ENCODE measurements at places on chromosomes 6 and 20.

- peaks cover 1% of the 10 kb centered on the region for H3K36me3 ChIP-seq
- peaks cover 12% of the 10 kb centered on the region for H3K4me1 ChIP-seq
- H3K4me3 ChIP-seq = no peak overlapping the region
- H3K27me3 ChIP-seq = no peaks in the 10 kb centered on the region
- DNase-seq = no peak
- no peak overlapping the region for H3K27ac ChIP-seq
Measured at GRCh38 chr6:99341862-99342455, 7.5 kb downstream of the FAXC start.

- H3K4me1 ChIP-seq = peaks cover 52% of the 10 kb centered on the region
- no peaks in the 10 kb centered on the region for H3K27me3 ChIP-seq
- DNase-seq = no peak
- H3K4me3 ChIP-seq = no peak overlapping the region
Measured at GRCh38 chr6:46293641-46294316, 123.0 kb upstream of the ENPP5 start.

GRCh38 chr6:28980137-28980851 lies 24.8 kb downstream of the ZNF311 start:
- H3K27me3 ChIP-seq = peaks cover 4% of the 10 kb centered on the region
- no peaks in the 10 kb centered on the region for H3K36me3 ChIP-seq
- peak overlapping the region; percentile 89 for H3K4me3 ChIP-seq
- H3K4me1 ChIP-seq = peaks cover 59% of the 10 kb centered on the region
- DNase-seq = no peak

- H3K27ac ChIP-seq = no peak overlapping the region
- no peak for DNase-seq
Measured at GRCh38 chr6:119672725-119673124, 323.2 kb upstream of the MAN1A1 start.

DNA sequence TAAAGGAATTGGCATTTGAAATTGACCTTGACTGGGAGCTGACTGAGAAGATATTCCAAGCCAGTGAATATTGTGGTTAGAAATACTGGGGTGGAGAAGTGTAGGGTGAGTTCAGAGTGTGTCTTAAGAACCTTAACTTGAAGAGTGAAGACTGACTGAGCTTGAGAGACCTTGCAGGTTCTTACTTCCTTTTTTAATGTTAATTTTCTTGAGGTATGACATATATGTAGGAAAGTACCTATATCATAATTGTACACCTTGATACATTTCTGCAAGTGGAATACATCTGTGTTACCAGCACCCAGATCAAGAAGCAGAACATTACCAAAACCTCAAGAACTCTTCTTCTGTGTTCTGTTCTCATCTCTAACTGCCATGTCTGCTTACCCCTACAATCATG lies 11.0 kb downstream of the DHX35 start:
- H3K27me3 ChIP-seq = no peaks in the 10 kb centered on the region
- DNase-seq = no peak
- no peak overlapping the region for H3K27ac ChIP-seq
- no peaks in the 10 kb centered on the region for H3K4me1 ChIP-seq
- H3K4me3 ChIP-seq = no peak overlapping the region

DNA sequence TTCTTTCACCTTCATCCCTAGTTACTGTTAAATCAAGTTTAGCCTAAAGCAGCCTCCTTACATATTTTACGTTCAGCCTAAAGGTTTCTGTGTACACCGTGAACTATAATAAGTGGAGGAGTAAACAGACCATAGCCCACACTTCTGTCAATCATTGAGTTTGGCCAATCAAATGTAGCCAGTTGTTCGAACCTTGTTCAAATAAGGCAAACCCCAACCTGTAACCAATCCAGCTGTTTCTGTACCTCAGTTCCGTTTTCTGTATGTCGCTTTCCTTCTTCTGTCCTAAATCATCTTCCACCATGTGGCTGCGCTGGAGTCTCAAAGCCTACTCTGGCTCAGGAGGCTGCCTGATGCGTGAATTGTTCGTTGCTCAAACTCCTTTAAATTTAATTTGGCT lies 1.8 kb upstream of the FBXO30 start:
- H3K27me3 ChIP-seq = no peaks in the 10 kb centered on the region
- peaks cover 24% of the 10 kb centered on the region for H3K4me1 ChIP-seq
- no peak overlapping the region for H3K27ac ChIP-seq
- peak overlapping the region; percentile 94 for H3K4me3 ChIP-seq
- H3K36me3 ChIP-seq = no peaks in the 10 kb centered on the region

DNA sequence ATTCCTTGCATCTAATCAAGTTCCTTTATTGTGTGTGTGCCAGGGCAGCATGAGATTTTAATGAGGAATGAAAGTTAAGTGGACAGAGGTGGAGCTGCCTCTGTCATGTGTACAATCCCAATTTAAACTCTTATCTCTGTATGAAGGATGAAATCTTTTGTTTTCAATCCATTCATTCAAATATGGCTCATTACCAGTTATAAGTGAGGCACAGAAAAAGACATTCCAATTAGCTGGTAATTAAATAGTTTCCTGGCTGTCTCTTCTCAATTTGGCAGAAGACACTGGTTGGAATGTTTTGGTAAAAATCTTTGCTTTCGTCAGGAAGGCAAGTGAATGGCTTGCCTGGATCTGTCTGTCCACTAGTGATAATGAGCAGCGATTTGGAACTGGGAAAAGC lies 46.4 kb downstream of the CLVS2 start:
- H3K36me3 ChIP-seq = no peaks in the 10 kb centered on the region
- peaks cover 3% of the 10 kb centered on the region for H3K27me3 ChIP-seq
- no peaks in the 10 kb centered on the region for H3K4me1 ChIP-seq
- DNase-seq = no peak

DNA sequence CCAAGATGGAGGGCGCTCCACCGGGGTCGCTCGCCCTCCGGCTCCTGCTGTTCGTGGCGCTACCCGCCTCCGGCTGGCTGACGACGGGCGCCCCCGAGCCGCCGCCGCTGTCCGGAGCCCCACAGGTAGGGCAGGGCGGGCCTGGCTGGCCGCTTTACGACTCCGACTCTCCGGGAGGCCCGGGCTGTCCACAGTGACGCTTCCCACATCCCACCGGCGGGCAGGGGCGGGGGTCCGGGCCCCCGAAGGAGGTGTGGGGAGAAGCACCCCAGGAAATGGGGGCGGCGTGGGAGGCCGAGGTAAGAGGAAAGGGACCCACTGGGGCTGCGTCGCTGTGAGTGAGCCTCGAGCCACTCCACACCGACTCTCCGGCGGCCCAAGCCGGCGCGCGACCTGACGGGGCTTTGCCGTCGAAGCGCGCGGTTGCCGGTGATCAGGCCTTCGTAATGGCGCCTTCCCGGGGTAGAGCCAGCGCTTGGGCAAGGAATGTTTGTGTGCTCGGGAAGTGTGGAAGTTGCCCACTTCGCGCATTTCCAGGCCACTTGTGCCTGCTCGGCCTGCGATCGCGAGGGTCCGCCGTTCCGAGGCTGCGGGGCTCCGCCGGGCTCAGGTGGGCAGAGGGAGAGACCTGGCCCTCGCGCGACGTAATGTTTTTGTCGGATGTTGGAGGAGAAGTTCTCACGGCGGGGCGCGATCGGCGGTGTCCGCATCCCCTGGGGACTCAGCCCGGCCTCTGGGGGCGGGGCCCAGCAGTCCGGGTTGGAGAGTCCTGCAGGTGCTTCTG lies 427 bp downstream of the GINM1 start:
- H3K27me3 ChIP-seq = peaks cover 2% of the 10 kb centered on the region
- peak overlapping the region; percentile 97 for H3K27ac ChIP-seq
- peak; percentile 40 for DNase-seq
- H3K4me1 ChIP-seq = peaks cover 19% of the 10 kb centered on the region
- peak overlapping the region; percentile 96 for H3K4me3 ChIP-seq

DNA sequence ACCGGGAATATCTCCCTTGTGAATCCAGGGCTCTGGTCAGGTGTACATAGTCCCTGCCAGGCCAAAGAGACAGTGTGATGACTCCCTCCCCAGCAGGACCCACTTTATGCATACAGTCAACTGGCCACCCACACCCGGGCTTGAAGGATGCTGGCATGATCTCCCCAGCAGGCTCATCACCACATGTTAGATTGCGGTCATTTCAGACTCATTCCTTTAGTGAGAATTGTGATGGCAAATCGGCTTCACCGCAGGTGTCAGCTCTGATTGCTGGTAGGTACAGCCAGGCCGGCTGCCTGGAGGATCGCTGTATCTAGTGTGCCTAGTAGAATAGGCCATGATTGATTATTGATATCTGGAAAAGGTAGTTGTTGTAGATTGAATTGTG lies 24.5 kb downstream of the CD83 start:
- no peak overlapping the region for H3K27ac ChIP-seq
- no peaks in the 10 kb centered on the region for H3K36me3 ChIP-seq
- peaks cover 6% of the 10 kb centered on the region for H3K27me3 ChIP-seq
- no peak overlapping the region for H3K4me3 ChIP-seq
- peaks cover 15% of the 10 kb centered on the region for H3K4me1 ChIP-seq
- no peak for DNase-seq

DNA sequence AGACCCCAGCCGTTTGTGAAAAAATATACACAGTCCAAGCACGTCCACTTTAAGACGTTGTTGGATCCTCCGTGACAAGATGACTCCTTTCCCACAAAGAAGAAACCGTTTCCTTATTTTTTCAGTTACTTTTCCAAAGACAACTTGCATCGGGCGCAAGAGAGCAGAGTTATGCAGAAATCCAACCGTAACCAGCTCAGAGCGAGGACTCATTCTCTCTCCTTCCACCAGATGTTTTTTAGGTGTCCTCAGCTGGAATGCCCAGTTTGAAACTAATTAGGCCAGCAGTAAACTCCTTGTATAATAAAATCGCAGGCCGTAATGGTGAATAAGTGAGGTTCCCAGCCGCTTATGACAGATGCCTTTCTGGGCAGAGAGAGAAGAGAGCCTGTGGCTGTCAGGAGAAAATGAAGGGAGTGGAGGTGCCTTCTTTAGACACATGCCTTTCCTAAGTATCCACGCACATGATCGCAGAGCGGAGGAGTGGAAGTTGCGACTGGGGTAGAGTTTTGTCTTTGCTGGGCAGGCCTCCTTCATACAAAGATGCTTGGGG lies 2.8 kb downstream of the EYA2 start:
- H3K4me3 ChIP-seq = peak overlapping the region; percentile 3
- DNase-seq = no peak
- peaks cover 52% of the 10 kb centered on the region for H3K4me1 ChIP-seq
- peaks cover 36% of the 10 kb centered on the region for H3K27me3 ChIP-seq

- peaks cover 4% of the 10 kb centered on the region for H3K36me3 ChIP-seq
- H3K4me1 ChIP-seq = peaks cover 35% of the 10 kb centered on the region
- no peak overlapping the region for H3K4me3 ChIP-seq
- peak overlapping the region; percentile 53 for H3K27ac ChIP-seq
- DNase-seq = no peak
- H3K27me3 ChIP-seq = no peaks in the 10 kb centered on the region
Measured at GRCh38 chr6:42315259-42315990, 97.8 kb upstream of the MRPS10 start.

Measured in mesothelial cell of epicardium (in vitro differentiated cells).